ENCODE measurements at places on chromosomes 2 and 18.
A peak's percentile ranks its signal among the peaks of the same experiment; 100 is the strongest.

GRCh38 chr2:171046048-171046560 lies 114.6 kb downstream of the TLK1 start:
- no peak for DNase-seq
- H3K36me3 ChIP-seq: peaks cover 66% of the 10 kb centered on the region
- H3K4me3 ChIP-seq: no peak overlapping the region
- H3K4me1 ChIP-seq: peaks cover 31% of the 10 kb centered on the region
- H3K27ac ChIP-seq: no peak overlapping the region
- H3K27me3 ChIP-seq: no peaks in the 10 kb centered on the region

DNA sequence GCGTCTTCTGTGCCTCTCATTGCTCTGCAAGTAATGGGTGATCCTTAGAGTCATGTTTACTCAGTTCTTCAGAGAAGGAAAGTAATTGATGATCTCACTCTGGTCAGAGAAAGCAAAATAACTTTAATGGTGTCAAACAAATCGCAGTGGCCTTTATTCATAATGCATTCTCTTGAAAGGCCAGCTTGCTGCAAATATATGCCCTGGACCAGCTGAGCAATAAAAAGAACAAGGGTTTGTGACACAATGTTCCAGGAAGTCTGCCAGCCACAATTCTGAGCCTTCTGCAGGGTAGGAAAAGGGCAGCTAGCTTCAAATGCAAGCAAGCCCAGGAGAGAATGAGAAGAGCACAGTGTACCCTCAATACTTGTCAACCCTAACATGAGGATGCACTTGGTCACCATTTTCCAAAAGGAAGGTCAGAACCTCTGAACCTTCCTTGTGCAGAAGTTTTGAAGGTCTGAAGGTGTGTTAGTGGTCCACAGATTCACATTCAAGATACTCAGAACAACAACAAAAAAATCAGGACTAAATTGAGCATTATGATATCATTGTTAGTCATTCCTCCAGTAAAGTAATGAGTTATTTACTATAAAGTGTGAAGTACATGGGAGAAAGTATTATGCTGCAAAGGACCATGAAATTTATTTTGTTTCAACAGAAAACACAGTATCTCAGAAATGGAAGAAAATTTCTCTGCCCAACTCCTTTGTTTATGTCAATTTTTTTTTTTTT lies 355.6 kb downstream of the PAX3 start:
- no peak overlapping the region for H3K27ac ChIP-seq
- DNase-seq: no peak
- no peaks in the 10 kb centered on the region for H3K4me1 ChIP-seq
- H3K4me3 ChIP-seq: no peak overlapping the region
- no peaks in the 10 kb centered on the region for H3K27me3 ChIP-seq

- H3K36me3 ChIP-seq: no peaks in the 10 kb centered on the region
- peaks cover 56% of the 10 kb centered on the region for H3K4me1 ChIP-seq
- peak within 1 kb of the TSS; percentile 76 for H3K4me3 ChIP-seq
- DNase-seq: no peak
- H3K27me3 ChIP-seq: peaks cover 100% of the 10 kb centered on the region
Observed at GRCh38 chr2:60553495-60554073, at the start of gene BCL11A. BCL11A (minus strand) TSS chr2:60553654; CDS start chr2:60553270, 384 bp downstream.

DNA sequence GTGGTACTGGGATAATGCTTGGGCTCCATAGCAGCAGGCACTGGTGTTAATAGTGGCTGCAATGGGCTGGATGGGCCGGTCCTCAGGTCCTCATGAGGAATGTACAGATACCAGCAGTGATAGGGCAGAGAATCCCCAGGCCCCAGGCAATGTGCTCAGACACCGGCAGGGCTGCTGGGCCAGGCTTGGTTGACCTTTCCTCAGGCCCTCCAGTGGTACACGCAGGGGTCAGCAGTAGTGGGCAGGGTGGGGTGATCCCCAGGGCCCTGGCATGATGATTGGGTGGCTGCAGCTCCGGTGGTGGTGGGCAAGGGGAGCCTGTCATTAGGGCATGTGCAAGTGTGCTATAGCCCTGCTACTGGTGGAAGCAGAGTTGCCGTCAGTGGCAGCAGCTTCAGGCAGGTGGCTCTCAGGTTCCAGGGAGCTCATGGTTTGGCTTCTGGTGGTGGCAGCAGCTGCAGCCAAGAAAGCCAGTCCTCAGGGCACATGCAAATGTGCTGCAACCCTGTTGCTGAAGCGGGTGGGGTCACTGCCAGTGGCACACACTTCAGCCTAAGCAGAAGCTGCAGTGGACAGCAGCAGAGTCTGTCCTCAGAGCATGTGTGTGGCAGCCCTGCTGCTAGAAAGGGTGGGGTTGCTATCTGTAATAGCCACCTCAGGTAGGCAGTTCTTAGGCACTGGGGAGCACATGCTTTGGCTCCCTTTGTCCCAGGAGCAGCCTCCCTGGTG lies 56.8 kb downstream of the CCNT2 start:
- no peak for DNase-seq
- H3K36me3 ChIP-seq: peaks cover 21% of the 10 kb centered on the region
- no peak overlapping the region for H3K4me3 ChIP-seq
- H3K27me3 ChIP-seq: peaks cover 18% of the 10 kb centered on the region

DNA sequence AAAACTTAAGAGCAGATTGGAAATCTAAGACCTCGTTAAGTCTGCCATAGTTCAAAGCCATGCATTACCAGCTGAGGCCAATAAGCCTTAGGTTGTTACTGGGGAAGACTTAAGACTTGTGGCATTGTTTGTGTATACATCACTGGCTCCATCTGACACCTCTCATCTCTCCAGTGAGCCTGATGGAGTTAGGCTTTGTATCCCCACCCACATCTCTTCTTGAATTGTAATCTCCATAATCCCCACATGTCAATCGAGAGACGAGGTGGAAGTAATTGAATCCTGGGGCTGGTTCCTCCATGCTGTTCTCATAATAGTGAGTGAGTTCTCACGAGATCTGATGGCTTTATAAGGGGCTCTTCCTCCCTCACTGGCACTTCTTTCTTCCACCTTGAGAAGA lies 404.6 kb downstream of the ARHGAP15 start:
- H3K27ac ChIP-seq: peak overlapping the region; percentile 20
- H3K4me3 ChIP-seq: no peak overlapping the region
- peaks cover 11% of the 10 kb centered on the region for H3K4me1 ChIP-seq
- H3K27me3 ChIP-seq: no peaks in the 10 kb centered on the region
- peaks cover 64% of the 10 kb centered on the region for H3K36me3 ChIP-seq
- DNase-seq: no peak

GRCh38 chr18:68152770-68153169 lies 562.1 kb downstream of the TMX3 start:
- no peaks in the 10 kb centered on the region for H3K27me3 ChIP-seq
- no peaks in the 10 kb centered on the region for H3K36me3 ChIP-seq
- no peak for DNase-seq
- H3K27ac ChIP-seq: no peak overlapping the region
- no peaks in the 10 kb centered on the region for H3K4me1 ChIP-seq
- H3K4me3 ChIP-seq: no peak overlapping the region

DNA sequence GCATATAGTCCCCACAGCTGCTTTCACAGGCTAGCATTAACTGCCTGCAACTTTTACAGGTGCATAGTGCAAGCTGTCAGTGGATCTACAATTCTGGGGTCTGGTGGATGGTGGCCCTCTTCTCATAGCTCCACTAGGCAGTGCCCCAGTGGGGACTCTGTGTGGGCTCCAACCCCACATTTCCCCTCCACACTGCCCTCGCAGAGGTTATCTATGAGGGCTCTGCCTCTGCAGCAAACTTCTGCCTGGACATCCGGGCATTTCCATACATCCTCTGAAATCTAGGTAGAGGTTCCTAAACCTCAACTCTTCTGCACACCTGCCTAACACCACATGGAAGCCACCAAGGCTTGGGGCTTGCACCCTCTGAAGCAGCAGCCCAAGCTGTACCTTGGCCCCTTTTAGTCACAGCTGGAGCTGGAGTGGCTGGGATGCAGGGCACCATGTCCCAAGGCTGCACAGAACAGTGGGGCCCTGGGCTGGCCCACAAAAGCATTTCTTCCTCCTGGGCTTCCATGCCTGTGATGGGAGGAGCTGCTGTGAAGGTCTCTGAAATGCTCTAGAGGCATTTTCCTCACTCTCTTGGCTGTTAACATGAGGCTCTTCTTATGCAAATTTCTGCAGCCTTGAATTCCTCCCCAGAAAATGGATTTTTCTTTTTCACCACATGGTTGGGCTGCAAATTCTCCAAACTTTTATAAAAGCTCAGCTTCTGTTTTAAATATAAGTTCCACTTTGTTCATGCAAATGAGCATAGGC lies 59.3 kb downstream of the KDM3A start:
- H3K27ac ChIP-seq: no peak overlapping the region
- no peaks in the 10 kb centered on the region for H3K4me1 ChIP-seq
- H3K36me3 ChIP-seq: peaks cover 94% of the 10 kb centered on the region
- DNase-seq: no peak

DNA sequence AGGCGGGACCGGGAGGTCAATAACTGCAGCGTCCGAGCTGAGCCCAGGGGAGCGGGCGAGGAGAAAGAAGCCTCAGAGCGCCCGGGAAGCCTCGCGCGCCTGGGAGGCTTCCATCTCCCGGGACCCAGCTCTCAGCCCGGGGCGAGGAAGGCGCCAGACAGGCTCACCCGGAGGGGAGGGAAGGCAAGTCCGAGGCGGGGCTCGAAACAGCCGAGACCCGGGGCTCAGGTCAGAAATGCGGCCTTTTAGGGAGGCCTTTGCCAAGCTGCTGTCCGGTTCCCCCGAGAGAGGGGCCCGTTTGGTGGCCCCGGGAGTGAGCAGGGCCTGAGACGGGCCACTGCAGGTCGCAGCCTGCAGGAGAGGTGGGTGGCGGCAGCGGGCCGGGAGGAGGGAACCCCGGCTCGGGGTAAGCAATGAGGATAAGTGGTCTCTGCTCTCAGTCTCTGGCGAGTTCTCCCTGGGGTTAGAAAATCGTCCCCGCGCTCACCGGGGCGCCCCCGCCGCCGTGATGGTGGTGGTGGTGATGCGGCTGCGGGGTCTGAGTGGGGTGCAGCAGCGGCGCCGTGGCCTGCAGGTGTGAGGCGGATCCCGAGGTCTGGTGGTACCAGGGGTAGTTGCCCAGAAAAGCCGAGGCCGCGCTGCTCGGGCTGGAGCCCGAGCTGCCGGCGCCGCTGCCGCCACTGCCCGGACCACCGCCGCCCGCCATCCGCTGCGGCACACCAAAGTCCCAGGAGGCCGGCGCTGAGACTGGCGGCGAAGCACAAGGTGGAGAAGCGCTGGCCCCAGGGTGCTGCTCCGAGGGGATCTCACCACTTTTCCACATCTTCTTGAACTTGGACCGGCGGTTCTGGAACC lies 2.4 kb downstream of the DLX2 start:
- peaks cover 60% of the 10 kb centered on the region for H3K4me1 ChIP-seq
- peak overlapping the region; percentile 10 for H3K4me3 ChIP-seq
- peaks cover 3% of the 10 kb centered on the region for H3K36me3 ChIP-seq
- no peak for DNase-seq
- H3K27ac ChIP-seq: no peak overlapping the region

DNA sequence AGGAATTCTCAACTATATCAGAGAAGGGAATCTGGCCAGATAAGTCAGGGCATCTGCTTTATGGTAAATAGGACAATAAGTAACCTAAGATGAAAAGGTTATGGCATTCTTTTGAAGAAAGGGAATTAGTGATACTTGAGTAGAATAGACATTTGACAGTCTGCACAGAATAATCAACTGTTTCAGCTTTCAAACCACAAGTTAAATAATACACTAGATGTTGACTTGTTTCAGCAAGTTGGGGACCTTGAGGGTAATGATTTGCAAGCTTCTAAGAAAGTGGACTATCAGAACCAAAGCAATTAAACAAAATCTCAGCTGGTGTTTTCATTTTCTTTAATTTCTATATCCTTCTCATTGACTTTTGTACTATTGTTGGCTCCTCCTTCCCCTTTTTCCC lies 54.5 kb downstream of the SLC39A10 start:
- no peak overlapping the region for H3K27ac ChIP-seq
- H3K4me1 ChIP-seq: no peaks in the 10 kb centered on the region
- no peak for DNase-seq
- peaks cover 54% of the 10 kb centered on the region for H3K36me3 ChIP-seq
- H3K27me3 ChIP-seq: no peaks in the 10 kb centered on the region
- no peak overlapping the region for H3K4me3 ChIP-seq

GRCh38 chr2:42794271-42795046 lies 2.1 kb upstream of the HAAO start:
- H3K4me1 ChIP-seq: peaks cover 14% of the 10 kb centered on the region
- no peak overlapping the region for H3K4me3 ChIP-seq
- peaks cover 55% of the 10 kb centered on the region for H3K27me3 ChIP-seq
- DNase-seq: no peak
- no peak overlapping the region for H3K27ac ChIP-seq

DNA sequence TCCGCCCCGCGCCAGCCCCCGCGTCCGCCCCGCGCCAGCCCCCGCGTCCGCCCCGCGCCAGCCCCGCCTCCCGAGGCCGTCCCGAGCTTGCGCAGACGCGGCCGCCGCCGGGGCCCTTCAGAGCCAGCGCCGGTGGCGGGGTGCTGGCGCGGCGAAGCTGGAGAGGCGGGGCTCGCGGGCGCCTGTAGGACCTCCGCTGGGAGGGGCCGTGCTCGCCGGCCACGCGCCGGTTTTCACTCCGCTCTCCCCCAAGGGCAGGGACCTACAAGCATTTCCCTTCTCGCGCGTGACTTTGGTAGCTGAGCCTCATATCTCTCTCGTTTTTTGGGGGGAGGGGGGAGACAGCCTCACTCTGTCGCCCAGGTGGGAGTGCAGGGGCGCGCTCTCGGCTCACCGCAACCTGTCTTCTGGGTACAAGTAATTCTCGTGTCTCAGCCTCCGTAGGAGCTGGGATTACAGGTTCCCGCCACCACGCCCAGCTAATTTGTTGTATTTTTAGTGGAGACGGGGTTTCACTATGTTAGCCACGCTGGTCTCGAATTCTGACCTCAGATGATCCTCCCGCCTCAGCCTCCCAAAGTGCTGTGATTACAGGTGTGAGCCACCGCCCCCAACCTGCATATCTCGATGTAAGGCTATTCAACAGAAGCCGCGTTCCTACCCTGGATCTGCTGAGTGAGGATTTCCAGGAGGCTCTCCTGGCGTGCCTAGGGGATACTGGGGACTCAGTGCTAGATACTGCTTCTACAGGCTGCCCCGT lies at the start of gene ZNF514:
Gene ZNF514, minus strand, starts transcription at position 159 of the 760 bp plus-strand sequence. CDS start 6,595 bp downstream, outside the sequence.
- no peaks in the 10 kb centered on the region for H3K27me3 ChIP-seq
- peak within 1 kb of the TSS; percentile 82 for H3K27ac ChIP-seq
- peaks cover 26% of the 10 kb centered on the region for H3K4me1 ChIP-seq
- H3K4me3 ChIP-seq: peak within 1 kb of the TSS; percentile 84

DNA sequence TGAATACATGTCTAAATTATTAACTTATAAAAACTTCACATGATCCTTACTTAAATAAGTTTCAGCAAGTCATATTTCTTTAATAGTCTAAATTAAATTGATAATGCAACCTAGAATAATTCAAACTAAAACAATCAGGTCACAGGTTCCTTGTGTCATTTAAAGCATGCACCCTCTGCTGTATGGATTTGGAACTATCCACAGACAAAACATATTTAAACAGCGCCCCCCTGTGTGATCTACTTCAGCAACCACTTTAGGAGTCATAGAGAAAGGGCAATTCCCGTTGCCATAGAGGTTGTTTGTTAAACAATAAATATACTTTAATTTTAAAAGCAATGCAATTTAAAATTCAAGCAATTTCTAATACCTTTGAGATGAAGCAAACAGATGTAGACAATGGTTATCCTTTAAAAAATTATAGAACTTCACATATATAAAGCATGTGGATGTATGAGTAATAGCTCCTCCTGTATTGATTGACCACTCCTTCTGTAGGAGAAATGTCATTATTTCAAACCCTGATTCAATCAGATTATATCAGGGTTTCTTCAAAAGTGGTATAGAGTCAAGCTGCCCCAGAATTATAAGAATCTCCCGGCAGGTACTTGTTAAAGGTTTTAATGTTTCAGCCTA lies 21.2 kb downstream of the GRB14 start:
- no peaks in the 10 kb centered on the region for H3K36me3 ChIP-seq
- no peak for DNase-seq
- H3K4me1 ChIP-seq: no peaks in the 10 kb centered on the region
- H3K27ac ChIP-seq: no peak overlapping the region
- H3K27me3 ChIP-seq: no peaks in the 10 kb centered on the region
- no peak overlapping the region for H3K4me3 ChIP-seq
